SJSA1 (cell line): ENCODE measurements at places on chromosomes 3 and 15. TPM values are rescaled to one million over a fixed set of nuclear protein-coding genes. Genes with fewer than 3 reads are reported as not detected.

- no peak for DNase-seq
Observed at GRCh38 chr15:31437686-31438085, 111.1 kb downstream of the KLF13 start.

- DNase-seq: no peak
Observed at GRCh38 chr3:168714609-168715240, 619.0 kb upstream of the GOLIM4 start.

- peak; percentile 31 for DNase-seq
Observed at GRCh38 chr3:194489736-194490612, 3.2 kb upstream of the ATP13A3 start.

GRCh38 chr3:75180945-75181298 is 483.2 kb upstream of the FRG2C start:
- DNase-seq: no peak

GRCh38 chr3:47650294-47650693 is 71.6 kb upstream of the CSPG5 start:
- no peak for DNase-seq

DNA sequence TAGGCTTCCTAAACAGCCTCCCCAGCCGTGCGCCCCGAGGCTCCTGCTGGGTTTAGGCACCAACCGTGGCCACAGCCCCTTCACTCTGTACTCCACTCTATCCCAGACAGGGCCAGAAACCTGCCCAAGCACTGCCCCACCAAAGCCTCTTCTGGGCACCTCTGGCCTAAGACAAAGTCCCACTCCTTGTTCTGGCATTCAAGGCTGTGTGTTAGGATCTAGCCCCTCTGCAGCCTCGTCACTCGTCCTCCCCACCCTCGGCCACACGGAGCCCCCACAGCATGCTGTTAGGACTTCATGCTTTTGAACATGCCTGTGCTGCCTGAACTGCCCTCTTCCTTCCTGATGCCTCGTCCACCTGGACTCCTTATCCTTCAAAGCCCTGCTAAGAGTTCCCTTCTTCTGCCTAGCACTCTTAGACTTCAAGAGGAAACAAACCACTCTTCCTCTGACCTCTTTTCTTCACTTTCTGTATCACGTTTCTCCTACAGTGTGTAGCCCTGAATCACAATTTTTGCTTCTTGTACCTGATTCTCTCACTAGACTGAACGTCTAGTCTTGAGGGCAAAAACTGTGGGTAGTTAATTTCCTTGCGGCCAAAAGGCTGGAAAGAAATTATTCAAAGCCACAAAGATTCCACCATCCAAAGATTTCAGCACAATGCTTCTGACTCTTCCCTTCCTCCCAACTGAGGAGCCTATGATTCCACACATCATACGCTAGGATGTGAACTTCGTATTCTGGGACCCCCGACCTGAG is 28.6 kb downstream of the WNT7A start:
- no peak for DNase-seq

- no peak for DNase-seq
Observed at GRCh38 chr3:43153216-43154083, 47.6 kb upstream of the POMGNT2 start.

DNA sequence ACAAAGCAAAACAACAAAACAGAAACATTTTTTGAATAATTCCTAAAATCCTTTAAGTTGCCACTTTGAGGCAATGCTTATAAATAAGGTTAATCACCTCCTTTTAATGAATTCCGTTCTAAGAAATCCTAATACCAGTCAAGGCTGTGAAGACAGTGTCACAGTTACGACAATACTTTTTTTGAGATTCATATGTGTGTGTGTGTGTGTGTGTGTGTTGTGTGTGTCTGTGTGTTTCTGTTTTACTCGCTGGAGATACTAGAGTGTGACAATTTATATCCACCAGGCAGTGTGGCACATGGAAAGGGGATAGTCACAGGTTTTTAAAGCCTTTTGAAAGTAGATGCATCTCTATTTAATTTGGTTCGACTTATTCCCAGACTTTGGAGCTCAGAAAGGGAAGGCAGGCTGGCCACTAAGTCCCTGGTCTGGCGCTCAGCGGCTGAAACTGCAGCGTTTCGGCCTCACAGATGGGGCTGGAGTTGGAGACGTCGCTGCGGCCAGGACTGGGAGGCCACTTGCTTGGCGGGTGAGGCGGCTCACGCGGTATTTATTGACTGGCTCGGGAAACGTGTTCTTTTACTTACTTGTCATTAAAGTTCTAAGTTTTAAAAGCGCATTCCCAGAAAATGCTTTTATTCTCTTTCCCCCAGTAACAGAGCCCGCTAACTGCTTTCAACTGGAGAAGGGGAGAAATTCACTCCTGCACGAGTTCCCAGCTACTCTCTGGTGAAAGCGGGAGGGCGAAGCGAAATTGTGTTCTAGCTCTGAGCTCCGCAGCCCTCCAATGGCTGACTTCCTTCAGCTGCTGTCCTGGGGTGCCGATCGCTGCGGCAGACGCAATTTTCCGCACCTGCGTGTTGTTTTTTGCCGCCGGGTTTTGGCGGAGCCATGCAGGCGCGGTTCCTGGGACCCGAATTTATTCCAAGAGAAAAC is 13.7 kb downstream of the ZIC1 start:
- DNase-seq: no peak

The ACP3 gene
- total RNA-seq: not detected in 2 replicates

The TMEM207 gene
- not detected in 2 replicates for total RNA-seq

- no peak for DNase-seq
Observed at GRCh38 chr3:66606868-66607267, 106.0 kb upstream of the LRIG1 start.

- DNase-seq: no peak
Observed at GRCh38 chr15:66039117-66039871, 170.0 kb downstream of the RAB11A start.

DNA sequence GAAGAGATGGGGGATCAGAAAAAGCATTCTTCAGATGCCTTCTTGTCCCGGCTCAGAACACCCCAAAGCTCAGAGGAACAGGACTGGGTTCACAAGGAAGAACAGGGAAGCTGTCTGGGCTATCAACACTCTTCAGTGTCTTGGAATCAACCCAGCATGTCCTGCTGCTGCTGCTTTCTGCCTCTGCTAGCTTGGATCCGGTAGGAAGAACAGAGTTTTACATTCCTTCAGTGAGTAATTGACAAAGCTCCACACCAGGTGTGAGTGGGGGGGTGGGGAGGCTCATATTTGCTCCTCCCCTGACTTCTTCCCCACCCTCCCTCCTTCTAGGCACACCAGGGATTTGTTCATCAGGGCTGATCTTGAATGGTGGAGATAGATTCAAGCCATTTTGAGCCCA is 13.1 kb upstream of the ETV5 start:
- no peak for DNase-seq

The VGLL3 gene
- 11.3 and 17.1 TPM in 2 replicates for total RNA-seq

The SUSD5 gene
- total RNA-seq: 8.3 and 14.1 TPM in 2 replicates

The AP3S2 gene
- 59.2 and 65.7 TPM in 2 replicates for total RNA-seq

GRCh38 chr15:28977377-28978010 is 91.7 kb downstream of the APBA2 start:
- DNase-seq: peak; percentile 95

- DNase-seq: no peak
Observed at GRCh38 chr3:100777271-100777670, 68.0 kb downstream of the TFG start.

- no peak for DNase-seq
Observed at GRCh38 chr15:79540551-79540950, 108.4 kb downstream of the MINAR1 start.

The GOLGA8Q gene
- 0.45 TPM in 1 of 2 replicates, not detected in the other for total RNA-seq

The GPR149 gene
- not detected in 2 replicates for total RNA-seq

GRCh38 chr3:85781806-85782205 is 823.0 kb downstream of the CADM2 start:
- no peak for DNase-seq

- DNase-seq: no peak
Observed at GRCh38 chr3:164640591-164640990, 437.7 kb downstream of the SI start.

The ABI3BP gene
- total RNA-seq: 0.05 TPM in 1 of 2 replicates, not detected in the other

- DNase-seq: no peak
Observed at GRCh38 chr3:14145670-14146380, 21.0 kb downstream of the TMEM43 start.

DNA sequence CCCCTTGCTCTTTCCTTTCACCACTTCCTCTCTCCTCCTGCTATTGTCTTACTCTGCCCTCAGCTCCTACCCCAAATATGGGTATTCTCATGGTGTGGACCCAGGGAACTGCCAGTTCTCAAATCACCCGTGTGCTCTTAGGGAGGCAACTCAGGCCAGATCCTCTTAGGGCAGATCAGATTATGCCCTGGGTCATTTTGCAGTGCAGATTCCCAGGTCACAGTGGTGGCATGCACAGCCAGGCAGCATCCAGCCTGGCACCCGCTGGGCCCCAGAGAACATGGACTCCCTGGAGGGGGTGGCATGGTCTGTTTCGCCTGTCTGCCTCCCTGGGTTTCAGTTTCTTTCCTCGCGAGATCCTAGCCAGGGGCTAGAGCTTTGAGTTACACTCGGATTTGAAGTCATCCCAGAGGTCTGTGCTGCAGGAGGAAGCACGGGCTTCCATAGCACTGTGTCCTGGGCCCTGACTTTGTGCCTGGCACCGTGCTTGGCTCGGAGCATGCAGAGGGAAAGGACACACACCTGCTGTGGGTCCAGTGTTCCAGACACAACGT is 96.1 kb downstream of the TOP2B start:
- no peak for DNase-seq

The SSUH2 gene
- 0.11 TPM in 1 of 2 replicates, not detected in the other for total RNA-seq

- DNase-seq: no peak
Observed at GRCh38 chr15:78265752-78266224, 1.4 kb downstream of the DNAJA4 start.

GRCh38 chr3:53337167-53337940 is 10.0 kb downstream of the DCP1A start:
- no peak for DNase-seq

The CELSR3 gene
- total RNA-seq: under 0.01 and 0.26 TPM in 2 replicates

- no peak for DNase-seq
Observed at GRCh38 chr3:53863145-53863544, 16.8 kb downstream of the IL17RB start.

DNA sequence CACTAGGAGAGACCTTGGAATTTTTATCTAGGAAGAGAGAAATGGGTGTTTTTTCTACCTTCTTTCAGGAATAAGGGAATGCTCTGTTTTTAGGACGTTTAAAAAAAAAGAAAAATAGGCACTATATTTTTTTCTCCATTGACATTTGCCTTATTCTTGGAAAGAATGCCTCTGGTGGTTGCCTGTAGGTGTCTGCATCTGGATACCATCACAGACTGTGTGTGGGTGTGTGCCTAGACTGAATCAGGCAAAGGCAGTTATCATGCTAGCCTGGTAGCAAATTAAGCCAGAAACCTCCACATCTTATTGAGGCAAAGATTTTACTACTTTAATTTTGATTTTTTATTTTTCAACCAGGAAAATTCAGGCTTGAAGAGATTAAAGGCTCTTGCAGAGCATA is 513.6 kb upstream of the KCNMB2 start:
- no peak for DNase-seq

- DNase-seq: no peak
Observed at GRCh38 chr3:186493525-186494255, 50.5 kb downstream of the CRYGS start.

GRCh38 chr3:179750720-179751328 is 98.0 kb downstream of the USP13 start:
- peak; percentile 28 for DNase-seq

DNA sequence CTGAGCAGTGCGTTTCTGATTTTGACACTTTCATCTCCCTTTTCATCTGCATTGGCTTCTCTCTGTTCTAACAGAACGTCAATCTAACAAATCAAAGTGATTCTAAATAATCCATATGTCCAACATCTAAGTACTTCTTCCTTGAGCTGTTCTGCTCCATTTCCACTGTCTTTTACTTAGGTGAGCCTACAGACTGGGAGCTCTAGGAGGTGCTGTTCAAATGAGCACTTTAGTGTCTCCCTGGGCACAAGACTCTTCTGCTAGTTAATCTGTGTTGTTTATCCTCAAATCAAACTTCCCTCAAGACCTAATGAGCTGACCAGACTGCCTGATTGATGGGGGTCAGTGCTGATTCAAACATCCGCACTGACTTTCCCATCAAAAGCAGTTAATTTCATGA is 408.1 kb downstream of the WDR72 start:
- DNase-seq: no peak

The KIF7 gene
- 13.8 and 14.3 TPM in 2 replicates for total RNA-seq

The C3orf49 gene
- not detected in 2 replicates for total RNA-seq

- DNase-seq: no peak
Observed at GRCh38 chr15:89446255-89446891, 50.0 kb downstream of the RHCG start.
